Thoracic aorta endothelial cell (primary cell): ENCODE measurements at places on chromosomes 11 and 22. TPM values are rescaled to one million over a fixed set of nuclear protein-coding genes. Genes with fewer than 3 reads are reported as not detected.

The LINC01488 gene
- not detected in 2 replicates for total RNA-seq

The ANO1 gene
- total RNA-seq = 0.27 TPM in 1 of 2 replicates, not detected in the other

The DKK3 gene
- total RNA-seq = 122 and 143 TPM in 2 replicates

The MYOD1 gene
- not detected in 2 replicates for total RNA-seq

The UPK2 gene
- total RNA-seq = not detected in 2 replicates

The SCUBE1 gene
- total RNA-seq = 0.14 TPM in 1 of 2 replicates, not detected in the other

The CCDC87 gene
- total RNA-seq = 0.27 and 0.50 TPM in 2 replicates

The TRIM3 gene
- total RNA-seq = 16.1 and 16.6 TPM in 2 replicates

The MN1 gene
- total RNA-seq = 0.65 and 1.6 TPM in 2 replicates

The TMEM191B gene
- not detected in 2 replicates for total RNA-seq
